Stimulated activated CD4-positive, alpha-beta T cell treated with anti-CD3 and anti-CD28 coated beads, Interleukin-1b, Interleukin-23, amount 100 ng/mL, for 1 hour (primary cell): ENCODE measurements at places on chromosomes 6 and 20.

DNA sequence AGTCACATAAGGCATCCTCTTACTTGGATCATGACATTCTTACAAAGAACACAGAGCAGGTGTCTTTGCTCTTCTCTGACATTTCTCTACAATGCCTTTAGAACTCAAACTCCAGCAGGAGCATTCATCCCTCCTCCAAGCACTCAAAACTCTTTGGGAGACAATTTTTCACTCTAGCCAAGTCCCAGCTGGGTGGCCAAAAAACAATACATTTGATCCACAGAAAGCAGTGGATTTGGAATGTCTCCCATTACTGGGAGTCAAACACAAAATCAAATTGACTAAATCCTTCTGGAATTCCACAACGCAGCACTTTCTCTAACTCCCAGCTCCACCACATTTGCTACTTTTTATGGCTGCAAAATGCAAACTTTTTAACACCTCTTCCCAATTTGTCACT is 108.6 kb upstream of the VGLL2 start:
- no peak for DNase-seq

DNA sequence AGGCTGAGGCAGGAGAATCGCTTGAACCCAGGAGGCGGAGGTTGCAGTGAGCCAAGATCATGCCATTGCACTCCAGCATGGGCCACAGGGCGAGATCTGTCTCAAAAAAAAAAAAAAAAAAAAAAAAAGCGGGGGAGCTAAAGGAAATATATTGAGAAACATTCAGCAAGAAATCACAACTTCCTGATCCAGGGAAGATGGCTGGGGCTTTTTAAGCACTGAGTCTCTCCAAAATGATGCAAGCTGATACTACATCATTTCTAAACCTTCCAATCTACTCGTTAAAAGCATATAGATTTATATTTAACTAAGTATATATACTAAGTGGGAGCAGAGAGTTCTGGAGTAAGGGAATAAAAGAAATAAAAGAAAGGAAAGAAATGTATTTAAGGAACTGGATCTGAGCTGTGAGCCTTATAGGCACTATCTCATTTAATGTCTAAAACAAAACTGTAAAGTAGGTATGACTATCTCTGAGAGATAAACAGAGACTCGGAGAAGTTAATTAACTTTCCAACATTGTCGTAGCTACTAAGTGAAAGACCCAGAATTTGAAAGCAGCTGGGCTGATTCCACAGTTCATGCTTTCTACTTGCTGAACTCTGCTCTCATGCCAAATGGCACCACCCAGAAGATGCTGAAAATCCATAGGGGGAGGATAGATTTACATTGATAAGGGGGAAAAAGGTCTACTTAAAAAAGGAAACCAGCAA is 215.0 kb upstream of the MARCKS start:
- no peak for DNase-seq

DNA sequence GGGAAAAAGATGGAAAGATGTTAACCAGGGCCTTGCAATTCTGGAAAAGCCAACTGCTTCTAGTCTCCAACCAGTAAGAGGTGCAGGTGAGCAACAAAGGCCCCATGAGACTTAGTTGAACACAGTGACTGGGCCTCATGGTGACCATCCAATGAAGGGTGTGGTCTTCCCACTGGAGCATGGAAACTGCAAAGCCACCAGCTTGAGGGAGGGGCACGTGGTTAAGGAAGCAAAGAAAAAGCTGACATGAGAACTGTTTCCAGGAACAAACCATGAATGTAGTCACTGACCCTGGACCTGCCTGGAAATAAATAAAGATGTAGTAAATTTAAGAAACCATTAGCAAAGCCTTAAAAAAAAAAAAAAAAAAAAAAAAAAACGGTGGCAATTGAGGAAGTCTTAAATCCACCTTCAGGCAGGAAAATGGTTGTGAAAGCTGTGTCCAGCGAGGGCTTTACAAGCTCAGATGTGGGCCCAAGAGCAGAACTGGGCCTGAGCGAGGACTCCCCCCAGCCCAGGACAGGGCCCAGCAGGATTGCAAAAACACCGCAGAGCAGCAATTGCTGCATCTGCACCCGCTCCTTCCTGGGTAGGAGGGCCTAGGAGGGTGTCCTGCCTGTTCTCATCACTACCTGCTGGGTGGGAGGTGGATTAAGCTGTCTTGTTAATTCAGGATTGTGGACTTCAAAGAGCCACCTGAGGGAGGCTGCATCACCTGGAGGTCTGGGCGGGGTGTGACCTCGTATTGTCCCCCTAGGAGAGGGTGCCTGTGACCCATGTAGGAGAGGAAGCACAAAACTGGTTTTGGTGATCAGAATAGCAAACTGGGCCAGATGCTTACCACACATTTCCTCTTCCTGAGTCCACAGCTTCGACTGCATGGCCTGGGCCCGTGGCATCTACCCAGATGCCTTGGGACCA is 10.3 kb downstream of the GFRA4 start:
- DNase-seq = no peak

DNA sequence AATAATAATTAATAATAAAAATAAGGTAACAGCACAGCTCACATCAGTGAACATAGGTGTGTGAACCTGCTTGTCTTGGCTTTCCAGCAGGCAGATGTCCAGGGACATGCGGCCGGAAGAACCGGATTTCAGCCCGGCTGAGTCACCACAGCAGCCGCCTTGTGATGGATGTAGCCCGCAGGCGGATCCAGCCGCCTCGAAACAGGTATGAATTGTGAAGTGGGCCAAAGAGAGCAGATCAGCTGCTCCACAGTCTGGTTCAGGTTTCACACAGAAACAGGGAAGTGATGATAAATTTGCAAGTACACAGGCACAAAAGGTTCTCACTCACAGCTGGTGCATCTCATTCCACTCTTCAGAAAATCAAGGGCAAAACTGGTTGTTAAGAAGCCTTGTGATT is 55.1 kb downstream of the ID4 start:
- no peak for DNase-seq

DNA sequence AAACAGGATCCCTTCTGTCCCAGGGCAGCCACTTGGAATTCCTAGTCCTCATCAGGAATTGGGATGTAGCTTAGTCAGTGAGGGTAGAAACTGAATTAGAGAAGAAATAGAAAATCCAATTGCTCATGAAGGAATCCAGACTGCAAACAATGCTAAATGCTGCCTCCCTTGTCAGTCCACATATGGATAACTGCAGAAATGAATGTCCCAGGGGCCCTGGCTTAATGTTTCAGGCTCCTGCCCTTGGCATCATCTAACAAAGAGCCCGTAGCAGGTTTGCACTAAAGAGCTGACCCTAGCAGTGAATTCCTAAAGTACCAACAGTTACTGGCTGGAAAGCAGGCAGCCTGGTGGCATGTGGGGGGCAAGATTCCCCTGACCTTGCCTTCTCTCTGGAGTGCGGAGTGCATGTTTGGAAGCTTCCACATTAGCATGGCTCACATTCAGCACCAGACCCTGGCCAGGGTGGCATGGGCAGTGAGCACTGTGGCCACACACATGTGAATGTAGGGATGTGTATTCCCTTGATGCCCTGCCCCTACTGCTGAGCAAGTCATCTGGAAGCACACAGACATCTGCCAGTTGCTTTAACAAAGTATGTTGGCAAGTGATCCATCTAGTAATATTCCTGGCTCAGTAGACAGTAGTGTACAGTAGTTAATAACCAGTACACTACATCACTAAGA is 394.5 kb downstream of the CDC5L start:
- DNase-seq = no peak

- DNase-seq = no peak
Measured at GRCh38 chr6:166752097-166752496, 125.0 kb upstream of the RPS6KA2 start.
